ENCODE measurements at places on chromosomes 6 and 20.

- DNase-seq = peak; percentile 37
Observed at GRCh38 chr6:3724451-3725144, 26.9 kb downstream of the PXDC1 start.

DNA sequence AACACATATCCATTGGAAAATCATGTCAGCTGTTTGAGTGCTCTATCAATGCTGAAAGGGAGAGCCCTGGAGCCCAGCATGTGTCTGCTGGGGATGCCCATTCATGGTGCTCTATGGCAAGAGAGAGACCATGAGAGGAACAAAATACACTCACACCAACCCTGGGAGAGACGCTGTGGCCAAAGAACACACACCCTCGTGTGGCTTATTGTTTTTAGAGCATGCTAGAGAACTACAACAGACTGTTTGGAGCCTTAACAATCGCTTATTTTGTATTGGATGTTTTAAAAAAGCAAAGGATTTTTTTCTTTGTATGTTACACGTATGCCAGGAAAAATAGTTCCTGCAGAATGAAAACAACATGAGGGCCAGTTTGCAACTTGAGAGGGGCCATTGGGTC, 151.0 kb downstream of the SLC24A3 start:
- DNase-seq = no peak

DNA sequence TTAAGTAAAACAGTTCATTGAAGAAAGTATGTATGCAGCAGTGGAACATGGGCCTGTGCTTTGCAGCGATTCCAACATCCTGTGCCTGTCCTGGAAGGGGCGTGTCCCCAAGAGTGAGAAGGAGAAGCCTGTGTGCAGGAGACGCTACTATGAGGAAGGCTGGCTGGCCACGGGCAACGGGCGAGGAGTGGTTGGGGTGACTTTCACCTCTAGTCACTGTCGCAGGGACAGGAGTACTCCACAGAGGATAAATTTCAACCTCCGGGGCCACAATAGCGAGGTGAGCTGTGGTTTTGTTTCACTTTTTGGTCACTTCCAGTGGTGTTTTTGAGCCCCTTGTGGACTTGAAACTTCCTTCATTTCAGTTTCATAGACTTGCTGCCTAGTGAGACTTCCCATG, 1.7 kb downstream of the TULP4 start:
- no peak for DNase-seq

DNA sequence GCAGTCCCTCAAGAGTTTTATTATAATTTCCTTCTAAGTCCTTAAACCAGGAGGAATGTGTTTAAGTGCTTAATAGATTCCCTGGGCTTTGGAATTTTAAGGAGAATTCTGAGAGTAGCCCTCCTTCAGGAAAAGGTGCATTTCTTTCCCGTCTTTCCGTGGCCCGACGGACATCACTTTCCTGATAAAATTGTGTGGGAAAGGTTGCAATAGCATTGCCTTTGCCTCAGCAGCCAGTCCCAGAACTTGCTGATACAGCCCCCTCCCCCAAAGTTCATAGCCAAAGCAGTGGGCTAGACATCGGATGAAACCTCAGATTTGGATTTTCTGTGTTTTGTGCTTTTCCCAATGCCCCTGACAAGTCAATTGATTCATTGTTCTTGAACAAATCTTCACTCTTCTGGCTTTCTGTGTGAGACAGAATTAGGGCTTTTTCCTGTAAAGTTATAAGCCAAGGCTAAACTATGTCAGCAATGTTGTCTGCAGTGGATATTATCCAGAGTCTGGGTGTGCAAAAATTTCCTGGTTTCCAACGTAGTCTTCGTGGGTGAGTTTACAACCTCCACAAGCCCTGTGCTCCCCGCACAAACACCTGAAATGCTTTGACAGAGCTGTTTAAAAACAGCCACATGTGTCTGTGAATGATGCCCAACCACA, 1.1 kb upstream of the SMOC2 start:
- DNase-seq = no peak

- peak; percentile 53 for DNase-seq
Observed at GRCh38 chr20:47875297-47876025, 90.2 kb upstream of the SULF2 start.

DNA sequence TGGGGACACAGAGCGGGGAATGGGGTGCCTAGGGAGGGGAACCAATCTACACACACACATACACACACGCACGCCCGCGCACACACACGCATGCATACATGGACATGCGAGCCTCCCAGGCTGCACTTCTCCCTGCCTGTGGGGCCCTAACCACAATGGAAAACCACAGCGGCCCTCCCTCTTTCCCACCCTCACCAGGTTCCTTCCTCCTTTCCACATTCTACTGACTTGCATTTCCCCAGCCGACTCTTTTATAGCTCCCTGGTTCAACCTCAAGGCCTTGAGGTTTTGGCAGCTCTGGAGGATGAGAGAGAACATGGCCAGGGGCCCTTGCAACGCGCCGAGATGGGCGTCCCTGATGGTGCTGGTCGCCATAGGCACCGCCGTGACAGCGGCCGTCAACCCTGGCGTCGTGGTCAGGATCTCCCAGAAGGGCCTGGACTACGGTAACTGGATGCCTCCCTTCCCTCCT, at the start of gene BPI:
BPI (plus strand) TSS at position 249 of the 472 bp plus-strand sequence; CDS start at position 317, 68 bp downstream.
- peak; percentile 52 for DNase-seq

DNA sequence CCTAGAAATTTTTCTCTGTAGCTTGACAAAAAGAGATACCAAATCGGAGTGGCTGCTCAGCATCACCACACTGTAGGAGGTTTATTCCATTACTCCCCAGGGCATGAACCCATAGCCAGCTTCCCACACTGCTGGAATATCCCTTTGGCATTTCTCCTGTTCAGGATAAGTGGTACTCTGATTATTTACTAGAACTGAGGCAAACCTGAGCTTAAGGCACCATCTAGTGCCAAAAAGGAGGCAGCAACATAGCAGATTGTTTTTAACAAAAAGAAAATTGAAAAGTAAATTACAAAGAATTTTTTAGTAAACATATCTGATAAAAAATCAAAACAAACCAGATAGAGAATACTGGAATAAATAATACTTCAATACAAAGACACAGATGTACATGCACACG, 181.7 kb downstream of the WDR27 start:
- DNase-seq = no peak

GRCh38 chr6:35897036-35897435, 23.9 kb downstream of the SRPK1 start:
- DNase-seq = no peak

DNA sequence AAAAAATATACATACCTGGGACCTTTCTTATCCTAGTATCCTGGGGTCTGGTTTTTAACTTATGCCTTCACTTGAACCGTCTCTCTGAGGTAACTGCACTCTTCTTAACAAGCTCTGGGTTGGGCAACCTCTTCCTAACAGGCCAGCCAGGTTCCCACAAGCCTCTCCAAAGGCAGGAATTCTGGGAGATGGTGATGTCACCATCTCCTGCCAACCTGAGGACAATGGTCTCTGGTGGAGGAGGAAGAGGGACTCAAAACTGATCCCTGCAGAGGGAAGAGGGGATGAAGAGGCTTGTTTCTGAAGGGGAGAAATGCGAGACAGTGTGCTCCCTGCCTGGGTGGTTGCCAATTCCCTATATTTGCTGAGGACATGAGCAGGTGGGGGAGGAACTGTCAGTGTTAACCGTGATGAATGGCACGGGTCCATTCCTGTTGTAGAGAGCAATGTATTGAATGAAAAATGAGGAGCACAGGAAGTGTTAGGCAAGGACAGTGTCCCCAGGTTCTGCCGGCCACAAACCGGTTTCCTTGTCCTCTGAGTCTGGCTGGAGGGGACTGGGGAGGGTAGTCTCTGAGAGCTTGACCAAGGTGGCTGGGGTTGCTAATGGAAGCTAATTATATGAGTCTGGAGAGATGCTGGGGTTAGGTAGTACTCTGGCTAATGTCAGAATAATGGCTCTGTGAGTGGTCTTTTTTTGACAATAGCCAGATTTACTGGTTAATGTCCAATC, 95.5 kb downstream of the KCNB1 start:
- DNase-seq = no peak

- no peak for DNase-seq
Observed at GRCh38 chr20:13694420-13695150, 55.9 kb upstream of the TASP1 start.

DNA sequence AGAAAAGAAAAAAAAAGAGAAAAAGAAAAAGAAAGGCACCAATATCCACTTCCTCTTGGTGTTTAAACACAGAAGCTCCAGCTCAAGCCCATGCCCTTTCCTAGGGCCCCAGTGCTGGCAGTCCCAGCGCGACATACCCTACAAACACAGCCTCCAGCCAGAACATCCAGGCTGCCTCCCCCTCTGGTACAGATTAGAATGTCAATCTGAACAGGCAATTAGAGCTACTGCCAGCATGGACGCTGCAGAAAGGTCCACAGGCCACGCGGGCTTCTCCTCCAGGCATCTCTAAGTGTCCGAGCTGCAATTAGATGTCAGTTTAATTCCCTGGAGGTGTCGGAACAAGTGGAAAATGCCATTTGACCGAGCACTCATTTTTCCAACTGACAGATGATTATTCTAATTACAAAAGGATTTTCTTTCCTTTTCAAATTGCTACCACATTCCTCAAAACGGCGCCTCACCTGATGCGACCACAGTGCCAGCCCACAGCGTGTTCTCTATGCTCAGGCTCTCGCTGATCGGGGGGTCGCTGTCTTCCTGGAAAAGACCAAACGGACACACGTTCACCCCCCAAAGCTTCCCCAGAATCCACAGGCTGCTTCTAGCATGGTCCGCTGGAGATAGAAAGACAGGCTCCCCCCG, 79.5 kb downstream of the ATP9A start:
- no peak for DNase-seq

DNA sequence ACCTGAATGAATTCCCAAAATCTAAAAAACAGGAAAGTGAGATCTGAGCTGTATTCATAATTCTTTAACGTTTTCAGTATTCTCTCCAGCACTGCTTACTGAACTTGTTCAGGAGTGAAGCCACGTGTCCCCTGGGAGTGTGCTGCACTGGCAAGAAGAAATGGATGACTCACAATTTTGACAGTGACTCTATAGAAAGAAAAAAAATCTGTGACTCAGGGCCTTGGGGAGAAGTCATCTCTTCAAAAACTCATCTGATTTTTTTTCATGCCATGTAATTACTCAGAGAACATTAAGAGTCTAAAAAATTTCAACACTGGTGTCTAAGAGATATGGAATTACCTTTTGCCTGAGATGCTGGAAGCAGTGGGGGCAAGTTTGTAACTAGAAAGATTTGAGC, 39.7 kb downstream of the ANKEF1 start:
- DNase-seq = peak; percentile 97

GRCh38 chr6:144334150-144334708, 49.1 kb downstream of the UTRN start:
- no peak for DNase-seq

- DNase-seq = no peak
Observed at GRCh38 chr6:30738532-30738931, 4.0 kb downstream of the FLOT1 start.

DNA sequence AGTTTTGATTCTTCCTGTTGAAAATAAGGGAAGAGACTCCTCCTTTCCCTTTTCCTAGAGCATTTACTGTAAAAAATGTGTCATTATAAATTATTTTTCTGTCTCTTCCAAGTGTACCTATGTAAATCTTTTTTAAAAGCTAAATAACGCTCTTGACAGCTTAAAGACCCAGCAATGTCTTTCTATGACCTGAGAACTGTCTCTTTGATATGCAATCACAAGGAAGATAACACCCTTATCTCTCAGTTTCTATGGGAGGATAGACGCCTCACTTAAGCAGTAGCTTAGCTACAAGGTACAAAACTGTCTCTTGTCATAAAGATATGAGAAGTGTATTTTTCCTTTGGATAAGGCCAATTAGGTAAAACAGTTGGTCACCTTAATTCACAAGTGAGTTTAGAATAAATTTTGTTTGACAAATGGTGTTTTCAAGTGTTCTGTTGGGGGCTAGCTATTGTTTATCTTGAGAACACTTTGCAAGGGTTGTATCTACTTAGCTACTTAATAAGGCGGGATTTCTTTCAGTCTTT, 980.6 kb upstream of the EYS start:
- DNase-seq = no peak

- no peak for DNase-seq
Observed at GRCh38 chr20:43477619-43478018, 19.9 kb downstream of the SRSF6 start.

DNA sequence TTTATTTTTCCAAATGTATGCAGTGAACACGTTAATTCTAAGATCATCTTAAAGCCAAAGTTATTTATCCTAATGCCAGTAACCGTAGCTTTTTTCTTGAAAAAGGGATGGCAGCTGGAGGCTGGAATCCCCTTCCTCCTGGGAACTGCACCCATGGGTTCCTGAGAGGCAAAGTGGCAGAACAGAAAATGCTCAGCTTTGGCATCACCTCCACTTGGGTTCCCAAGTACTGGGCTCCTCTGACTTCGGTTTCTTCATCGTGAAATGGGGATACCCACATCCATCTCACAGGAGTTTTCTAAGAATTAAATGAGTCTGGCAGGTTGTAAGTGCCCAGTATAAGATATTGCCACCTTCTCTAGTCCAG, 6.2 kb upstream of the DDX43 start:
- no peak for DNase-seq

- no peak for DNase-seq
Observed at GRCh38 chr20:1876217-1876921, 18.8 kb upstream of the SIRPA start.

All from fibroblast of skin of back (primary cell).